ENCODE measurements at places on chromosomes 2 and 18. TPM values are rescaled to one million over a fixed set of nuclear protein-coding genes. Genes with fewer than 3 reads are reported as not detected.

Gene MAP3K19
- total RNA-seq: not detected

DNA sequence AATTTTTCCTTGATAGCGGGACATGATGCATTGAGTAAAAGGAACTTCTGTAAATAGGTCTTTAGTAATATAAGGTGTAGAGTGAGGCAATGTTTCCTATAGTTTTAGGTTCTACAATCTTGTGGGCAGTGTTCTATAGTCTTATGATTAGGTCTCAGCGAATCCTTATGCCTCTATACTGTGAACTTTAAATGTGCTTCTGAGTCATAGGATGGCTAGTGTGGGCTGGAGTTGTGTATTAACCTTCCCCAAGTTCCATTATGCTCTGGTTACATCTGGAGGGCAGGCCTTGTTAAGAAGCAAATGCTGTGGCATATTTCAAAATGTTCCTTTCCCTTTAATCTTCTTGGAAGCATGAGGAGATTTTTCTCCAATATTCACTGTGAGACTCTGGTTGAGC, 73.5 kb downstream of the ROCK2 start:
- peak; percentile 40 for DNase-seq

DNA sequence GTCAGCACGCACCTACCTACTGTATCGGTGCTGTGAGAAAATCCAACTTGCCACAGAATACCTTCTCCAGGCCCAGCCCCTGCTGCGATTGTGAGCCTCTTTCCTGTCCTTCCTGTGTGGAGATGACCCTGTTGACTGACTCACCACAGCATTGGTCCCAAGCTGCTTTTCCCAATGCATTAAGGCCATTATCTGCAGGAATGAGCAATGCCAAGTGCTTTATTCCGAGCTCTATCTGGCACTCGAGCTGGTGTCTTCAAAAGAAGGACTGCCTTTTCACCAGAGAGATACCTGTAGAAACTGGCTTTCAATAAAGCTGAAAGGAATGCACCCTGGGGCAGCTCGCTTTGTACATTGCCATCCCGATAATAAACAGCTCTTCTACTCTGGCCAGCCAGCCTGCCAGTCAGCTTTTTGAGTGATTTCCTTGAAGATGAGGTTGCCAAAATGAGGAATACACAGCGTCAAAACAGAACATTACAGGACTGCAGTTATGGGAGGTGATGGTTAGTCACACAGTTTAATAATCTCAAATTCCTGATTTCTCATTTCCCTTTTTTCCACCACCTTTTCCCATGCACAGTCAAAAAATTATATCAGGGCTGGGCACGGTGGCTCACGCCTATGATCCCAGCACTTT, 8.3 kb upstream of the RNF103 start:
- no peak for DNase-seq

GRCh38 chr2:34143149-34143548, 544.0 kb upstream of the FAM98A start:
- DNase-seq: no peak

DNA sequence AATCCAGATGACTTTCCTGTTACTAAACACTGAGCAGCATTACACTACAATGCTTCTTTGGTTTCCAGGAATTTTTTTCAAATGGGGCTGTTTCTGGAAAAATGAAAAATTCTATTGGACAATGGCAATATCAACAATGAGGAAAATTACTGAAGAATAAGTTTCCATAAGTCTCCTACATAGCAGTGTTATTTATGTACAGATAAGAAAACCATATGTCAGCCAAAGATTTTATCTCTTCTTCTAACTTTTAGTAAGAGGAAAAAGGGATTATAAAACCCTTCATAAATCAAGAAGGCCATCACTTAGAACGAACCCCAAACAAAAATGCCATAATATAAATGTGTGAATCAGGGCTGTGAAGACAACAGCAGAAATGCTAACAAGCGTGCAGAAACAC, 31.6 kb upstream of the NOSTRIN start:
- no peak for DNase-seq

Gene BBS5
- 1.3 TPM for total RNA-seq

Gene INPP5D
- total RNA-seq: 24.1 TPM

GRCh38 chr2:30679426-30680088, 127.7 kb downstream of the CAPN13 start:
- no peak for DNase-seq

GRCh38 chr18:34219651-34220050, 5.1 kb downstream of the NOL4 start:
- DNase-seq: no peak

GRCh38 chr18:79394534-79395307, 1.0 kb upstream of the NFATC1 start:
- DNase-seq: peak; percentile 12

DNA sequence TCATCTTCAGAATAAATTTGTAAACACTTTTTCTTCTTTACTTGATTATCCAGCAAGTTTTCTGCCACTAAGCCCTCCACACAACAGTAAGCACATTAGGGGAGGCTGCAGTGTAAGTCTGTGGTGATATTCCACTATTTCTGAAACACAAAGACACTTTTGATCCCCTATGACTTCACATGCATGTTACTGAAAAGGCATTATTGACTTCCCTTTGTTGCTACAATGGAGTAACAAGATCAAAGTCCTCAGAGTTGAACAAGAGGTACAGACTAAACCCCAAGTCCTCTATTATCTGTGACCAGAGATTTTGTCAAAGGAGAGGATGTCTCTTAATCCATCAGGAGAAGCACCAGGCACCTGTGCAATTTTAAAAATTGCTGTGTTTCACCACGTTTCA, 157.9 kb downstream of the CD226 start:
- no peak for DNase-seq

- DNase-seq: no peak
Observed at GRCh38 chr2:88760819-88761598, 69.5 kb downstream of the RPIA start.

DNA sequence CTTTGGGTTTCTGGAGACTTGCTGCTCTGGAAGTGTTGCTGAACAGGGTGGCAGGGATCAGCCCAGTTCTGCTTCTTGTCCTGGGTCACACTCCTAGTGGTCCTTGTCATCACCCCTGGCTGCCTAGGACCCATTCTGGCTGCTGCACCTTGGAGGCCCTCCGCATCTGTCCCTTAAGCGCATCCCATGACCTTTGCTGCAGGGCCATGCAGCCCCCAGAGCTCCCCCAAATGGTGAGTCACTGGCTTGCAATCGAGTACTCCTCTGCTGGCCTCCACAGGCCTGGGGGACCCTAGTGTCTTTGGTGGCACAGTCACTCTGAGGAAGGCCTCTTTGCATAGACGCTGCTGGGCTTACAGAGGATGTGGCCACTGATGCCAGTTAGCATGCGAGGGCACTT, 188.5 kb downstream of the ASB1 start:
- DNase-seq: no peak

DNA sequence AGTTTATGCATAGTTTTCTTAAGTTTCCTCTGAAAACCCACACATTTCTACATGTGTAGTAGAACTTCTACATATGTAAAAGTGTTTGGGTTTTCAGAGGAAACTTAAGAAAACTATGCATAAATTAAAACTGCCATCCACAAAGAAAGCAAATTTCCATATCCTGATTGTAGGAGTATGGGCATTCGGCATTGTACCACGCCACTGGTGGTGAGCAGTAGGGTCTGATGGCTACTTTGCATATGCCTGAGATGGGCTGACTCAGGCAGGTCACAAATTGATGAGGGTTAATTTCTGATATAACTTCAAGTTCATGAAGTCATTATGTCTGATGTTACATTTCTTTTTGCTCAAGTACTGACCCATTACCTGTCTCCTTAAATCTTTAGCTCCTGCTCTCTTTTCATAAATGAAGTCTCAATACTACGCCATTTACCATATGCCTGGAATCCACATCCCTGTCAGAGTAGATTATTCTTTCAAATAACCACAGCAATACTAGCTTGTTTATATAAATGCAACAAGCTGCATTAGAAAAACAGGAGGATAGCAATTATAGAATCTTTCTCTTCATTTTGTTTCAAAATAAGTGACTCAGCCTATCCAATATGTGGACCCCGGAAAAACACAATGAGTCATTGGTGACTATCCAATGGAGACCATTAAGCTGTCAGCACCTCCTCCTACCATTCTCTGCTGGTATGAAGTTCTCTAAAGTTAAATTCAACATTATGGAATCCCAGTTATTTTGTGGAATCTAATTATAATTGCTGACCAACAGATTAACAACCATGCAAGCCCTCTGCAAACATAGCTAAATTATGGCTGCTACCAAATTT, 355.2 kb upstream of the UBE2E3 start:
- DNase-seq: peak; percentile 81

Gene KCNJ13
- total RNA-seq: not detected

Gene AGXT
- total RNA-seq: not detected

Gene RFTN2
- total RNA-seq: under 0.01 TPM

DNA sequence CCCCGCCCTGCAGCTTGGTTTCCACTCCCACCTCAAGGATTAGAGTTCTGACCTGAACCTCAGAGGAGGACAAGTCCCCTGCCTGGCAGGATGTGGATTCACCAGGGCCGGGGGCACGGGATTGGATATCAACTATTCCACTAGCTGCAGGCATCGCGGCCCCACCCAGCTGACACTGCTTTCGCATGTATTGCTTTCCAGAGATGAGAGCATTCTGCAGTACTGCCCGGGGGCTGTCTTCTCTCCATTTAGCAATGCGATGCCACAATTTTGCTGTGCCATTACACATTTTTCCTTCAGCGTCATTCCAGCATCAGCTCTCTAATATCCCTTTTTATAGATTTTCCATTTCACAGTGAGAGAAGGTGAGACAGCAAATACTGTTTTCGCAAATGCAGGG, 42.0 kb downstream of the CTIF start:
- DNase-seq: no peak

DNA sequence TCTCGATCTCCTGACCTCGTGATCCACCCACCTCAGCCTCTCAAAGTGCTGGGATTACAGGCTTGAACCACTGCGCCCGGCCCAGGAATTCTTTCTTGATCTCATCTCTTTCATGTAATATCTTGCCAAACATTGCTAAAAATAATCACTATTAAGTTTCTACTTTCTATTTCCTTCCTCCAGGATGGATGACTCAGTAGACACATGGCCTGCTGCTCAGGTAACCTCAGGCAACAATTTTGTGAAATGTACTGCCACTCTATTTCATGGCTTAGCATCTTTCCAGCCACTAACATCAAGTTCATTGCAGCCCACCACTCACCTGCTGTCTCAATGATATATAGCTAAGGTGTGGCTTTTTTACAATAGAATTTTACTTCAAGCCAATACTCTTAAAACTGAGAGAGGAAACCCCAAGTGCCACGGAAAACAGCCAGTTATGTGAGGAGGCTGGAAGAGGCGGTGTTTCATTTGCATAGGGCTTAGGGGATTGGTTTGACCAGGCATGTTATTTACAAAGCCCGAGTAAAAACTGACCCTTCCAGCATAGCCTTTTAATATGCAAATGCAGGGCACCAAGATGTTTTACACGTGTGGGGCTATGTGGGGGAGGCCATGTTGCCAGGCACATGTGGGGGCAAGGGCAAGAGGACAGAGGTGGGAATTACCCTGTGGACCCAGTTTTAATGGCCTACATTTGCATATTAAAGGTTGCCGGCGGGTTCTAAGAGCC, 11.3 kb upstream of the SUMO1 start:
- DNase-seq: peak; percentile 94

GRCh38 chr2:119240311-119241204, 16.9 kb downstream of the STEAP3 start:
- DNase-seq: peak; percentile 84

Gene ARHGAP28
- 0.26 TPM for total RNA-seq

Gene CDH19
- total RNA-seq: under 0.01 TPM

DNA sequence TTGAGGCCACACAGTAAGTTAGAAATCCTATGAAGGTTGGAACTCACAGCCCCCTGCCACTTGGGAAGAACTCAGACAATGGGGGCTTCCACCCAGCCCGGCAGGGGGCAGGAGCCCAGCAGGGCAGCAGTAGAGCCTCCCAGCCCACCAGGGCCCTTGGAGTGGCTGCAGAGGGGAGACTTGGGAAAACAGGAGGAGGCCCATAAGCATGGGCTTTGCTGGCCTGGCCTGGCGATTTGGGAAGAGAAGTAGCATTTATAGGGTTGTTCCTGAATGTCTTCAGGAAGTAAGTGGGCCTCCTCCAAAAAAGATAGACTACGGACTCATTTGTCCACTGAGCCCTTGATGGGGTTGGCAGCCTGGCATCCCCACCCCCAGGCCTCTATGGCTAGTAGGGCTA, 17.4 kb upstream of the FOSL2 start:
- no peak for DNase-seq

Gene RAB12
- 61.3 TPM for total RNA-seq

- peak; percentile 40 for DNase-seq
Observed at GRCh38 chr18:54641734-54642133, 50.7 kb downstream of the DYNAP start.

DNA sequence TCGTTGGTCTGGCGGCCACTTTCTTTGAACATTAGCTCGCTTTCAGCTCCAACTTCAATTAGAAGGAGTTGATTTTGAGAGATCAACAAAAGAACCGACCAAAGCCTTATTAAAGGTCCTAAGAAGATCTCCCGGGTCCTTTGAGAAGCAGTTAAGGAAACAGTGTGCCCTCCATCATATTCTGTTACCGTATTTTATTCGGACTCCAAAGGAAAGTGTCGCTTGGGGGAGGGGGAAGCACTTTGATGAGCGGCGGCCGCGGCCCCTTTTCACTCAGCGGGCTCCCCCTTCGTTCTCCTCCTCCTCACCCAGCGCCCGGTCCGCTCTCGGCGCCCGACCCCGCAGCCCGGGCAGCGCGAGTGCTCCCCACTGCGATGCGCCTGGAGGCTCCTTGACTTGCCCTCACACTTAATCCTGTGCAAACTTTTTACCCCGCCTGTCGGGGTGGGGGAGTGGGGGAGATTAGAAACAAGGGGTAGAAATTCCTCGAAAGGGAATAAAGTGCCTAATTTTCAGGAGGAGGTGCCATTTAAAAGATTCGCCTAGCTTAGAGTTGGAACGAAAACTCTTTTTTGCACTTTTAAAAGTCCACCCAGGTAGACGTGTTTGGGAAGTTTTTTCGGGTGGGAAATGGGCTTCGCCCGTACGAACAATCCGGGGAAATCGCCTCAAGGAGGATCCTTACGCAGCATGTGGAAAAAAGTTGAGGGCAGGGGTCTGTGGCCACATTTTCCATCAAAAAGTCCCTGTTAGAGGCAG, 1.2 kb upstream of the OTX1 start:
- DNase-seq: peak; percentile 13

Gene TNP1
- not detected for total RNA-seq

DNA sequence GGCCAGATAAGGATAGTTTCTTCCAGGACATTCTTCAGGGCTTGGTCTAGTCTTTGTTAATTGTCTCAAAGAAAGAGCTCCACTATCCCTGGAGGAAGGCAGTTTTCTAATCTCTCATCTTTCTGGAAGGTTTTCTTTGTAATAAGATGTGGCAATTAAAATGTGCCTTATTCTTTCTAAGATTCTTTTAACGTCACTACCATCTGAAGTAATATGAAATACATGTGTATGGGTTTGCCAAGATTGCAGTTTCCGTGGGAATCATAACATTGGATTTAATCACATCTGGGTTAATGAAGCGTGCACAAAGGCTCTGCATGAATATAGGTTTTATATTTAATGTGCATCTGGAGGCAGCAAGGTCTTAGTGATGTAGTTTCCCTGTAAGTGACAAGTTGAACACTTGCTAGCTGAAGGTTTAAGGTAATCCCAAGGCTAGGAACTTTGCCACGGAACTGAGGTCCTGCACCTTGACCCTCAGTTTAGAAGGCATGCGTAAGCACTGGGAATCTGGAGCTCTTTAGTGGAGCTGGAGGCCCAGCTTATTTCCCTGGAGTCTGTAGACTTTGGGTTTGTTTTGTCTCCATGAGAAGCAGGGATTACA, 25.7 kb downstream of the DIS3L2 start:
- no peak for DNase-seq
